ENCODE measurements at places on chromosomes 5 and 9.

- no peak for DNase-seq
Observed at GRCh38 chr5:54021431-54022164, 288.8 kb downstream of the ARL15 start.

DNA sequence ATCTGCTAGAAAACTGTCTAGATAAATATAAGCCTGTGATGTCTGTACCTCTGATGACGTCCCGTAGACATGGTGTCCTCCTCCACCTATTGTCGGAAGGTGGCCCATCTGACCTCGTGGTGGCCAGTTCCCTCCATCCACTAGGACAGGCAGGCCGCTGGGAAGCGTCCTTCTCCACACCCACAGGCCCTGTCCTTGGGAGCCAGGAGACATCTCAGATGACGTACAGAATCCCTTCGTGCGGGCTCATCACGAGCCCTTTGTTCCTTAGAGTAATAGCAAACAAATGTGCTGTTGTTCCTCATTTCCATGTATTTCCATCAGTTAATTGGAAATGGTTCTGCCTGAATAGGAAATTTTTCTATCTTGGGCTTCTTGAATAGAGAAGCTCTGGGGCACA is 38.3 kb upstream of the TENT4A start:
- DNase-seq: no peak

DNA sequence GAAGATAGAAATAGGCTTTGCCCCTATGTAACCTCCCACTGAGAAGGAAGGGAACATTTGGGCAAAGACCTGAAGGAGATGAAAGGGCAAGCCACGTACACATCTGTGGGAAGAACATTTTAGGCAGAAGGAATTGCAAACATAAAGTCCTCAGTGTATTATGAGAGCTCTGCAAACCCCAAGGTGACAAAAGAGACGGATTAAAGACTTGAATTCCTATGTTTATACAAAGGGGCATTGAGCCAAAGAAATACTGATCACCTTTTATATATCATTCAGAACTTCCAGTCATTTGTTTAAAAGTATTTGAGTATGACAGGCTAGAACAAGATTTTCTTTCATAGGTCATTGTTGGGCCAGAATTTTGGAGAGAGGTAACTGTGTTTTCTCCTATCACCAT is 90.2 kb upstream of the ATG10 start:
- DNase-seq: no peak

- peak; percentile 78 for DNase-seq
Observed at GRCh38 chr5:135140446-135141204, 106.6 kb upstream of the PITX1 start.
